ENCODE measurements at places on chromosomes 6 and 20.

DNA sequence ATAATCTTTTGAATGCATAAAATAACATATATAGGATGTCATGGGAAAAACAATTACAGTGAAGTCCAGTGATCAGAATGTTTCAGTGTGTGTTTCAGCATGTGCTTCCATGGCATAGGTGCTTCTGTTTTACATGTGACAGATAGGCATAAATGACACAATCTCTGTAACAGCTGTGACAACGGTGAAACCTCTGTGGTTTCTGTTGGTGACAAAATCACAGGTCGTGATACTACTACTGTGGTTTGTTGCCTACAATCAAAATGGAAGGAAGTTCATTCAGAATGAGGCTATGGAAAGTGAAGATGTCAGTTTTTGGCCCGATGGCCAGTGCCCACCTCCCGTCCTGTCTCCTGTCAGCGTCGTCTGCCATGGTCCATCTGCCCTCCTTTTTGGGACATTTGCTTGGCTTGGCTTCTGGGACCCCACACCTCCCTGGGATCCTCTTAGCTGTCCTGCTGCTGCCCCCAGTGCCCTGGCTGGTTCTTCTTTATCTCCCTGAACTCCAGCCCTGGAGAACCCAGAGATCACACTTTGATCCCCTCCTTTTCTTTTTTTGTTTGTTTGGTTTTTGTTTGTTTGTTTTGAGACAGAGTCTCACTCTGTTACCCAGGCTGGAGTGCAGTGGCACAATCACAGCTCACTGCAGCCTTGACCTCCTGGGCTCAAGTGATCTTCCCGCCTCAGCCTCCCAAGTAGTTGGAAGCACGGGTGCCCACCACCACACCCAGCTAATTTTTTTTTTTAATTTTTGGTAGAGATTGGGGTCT, 79.3 kb upstream of the NAA20 start:
- DNase-seq: peak; percentile 55

GRCh38 chr20:54793291-54793992, 318.0 kb downstream of the DOK5 start:
- no peak for DNase-seq

GRCh38 chr6:13765570-13765969, 48.8 kb downstream of the MCUR1 start:
- DNase-seq: no peak

- no peak for DNase-seq
Observed at GRCh38 chr6:85864453-85865401, 222.0 kb upstream of the SYNCRIP start.

DNA sequence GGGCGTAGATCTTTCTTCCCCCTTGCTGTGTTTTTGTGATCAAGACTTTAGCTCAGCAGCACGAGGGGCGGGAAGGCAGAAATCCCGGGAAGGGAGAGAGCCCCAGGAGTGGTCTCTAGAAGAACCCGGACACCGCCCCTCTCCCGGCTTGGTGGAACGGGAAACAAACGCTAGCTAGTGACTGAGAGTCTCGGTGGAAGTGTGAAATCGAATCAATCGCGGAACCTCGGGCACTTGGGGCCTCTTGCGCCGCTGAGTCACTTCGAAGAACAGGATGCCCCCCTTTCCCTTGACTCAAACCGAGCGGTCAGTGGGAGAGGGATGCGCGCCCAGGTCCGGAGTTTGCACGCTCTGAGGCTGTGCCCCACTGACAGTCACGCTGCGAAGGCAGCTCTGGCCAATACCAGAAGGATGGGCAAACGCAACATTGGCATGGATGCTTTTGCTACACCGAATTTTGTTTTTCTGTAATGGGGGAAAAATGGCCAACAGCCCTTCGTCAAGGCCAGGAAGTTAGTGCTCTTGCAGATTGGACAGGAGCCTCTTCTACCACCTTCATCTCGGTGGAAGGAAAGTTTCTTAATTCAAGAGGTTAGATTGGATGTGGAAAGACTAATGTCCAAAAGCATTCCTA, 1.6 kb upstream of the OLIG3 start:
- no peak for DNase-seq

DNA sequence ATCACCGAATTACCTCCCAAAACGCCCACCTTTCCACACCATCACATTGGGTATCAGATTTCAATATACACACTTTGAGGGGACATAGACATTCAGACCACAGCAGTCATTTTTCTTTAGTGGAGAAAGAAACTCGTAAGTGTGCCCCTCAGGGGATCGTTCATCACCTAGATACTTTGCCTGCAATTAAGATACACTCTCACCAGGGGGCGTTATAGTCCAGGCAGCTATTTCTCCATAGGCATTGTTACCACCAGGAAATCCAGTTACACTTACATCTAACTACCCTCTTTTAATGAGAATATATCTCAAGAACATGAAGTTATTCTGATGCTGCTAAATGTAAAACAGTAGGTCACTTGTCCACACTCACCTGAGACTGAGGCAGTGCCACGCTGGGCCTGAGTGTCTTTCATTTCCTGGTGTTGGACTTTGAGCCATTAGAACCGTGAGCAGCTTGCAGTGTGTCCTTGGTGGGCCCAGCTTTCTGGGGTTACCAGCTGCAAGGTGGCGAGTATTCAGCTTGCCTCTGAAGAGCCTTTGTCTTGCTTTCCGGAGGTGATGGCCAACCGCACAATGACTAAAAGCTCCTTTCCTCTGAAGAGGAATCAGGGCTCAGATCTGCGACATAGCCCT, 35.1 kb upstream of the UNC93A start:
- no peak for DNase-seq

GRCh38 chr6:167826896-167827582, at the start of gene AFDN:
Gene AFDN, plus strand, starts transcription at chr6:167826911. Its CDS starts 222 bp downstream, at chr6:167827133.
- no peak for DNase-seq

GRCh38 chr20:20603339-20603990, 109.0 kb downstream of the RALGAPA2 start:
- no peak for DNase-seq

GRCh38 chr20:20450521-20450920, 82.6 kb downstream of the INSM1 start:
- DNase-seq: no peak

DNA sequence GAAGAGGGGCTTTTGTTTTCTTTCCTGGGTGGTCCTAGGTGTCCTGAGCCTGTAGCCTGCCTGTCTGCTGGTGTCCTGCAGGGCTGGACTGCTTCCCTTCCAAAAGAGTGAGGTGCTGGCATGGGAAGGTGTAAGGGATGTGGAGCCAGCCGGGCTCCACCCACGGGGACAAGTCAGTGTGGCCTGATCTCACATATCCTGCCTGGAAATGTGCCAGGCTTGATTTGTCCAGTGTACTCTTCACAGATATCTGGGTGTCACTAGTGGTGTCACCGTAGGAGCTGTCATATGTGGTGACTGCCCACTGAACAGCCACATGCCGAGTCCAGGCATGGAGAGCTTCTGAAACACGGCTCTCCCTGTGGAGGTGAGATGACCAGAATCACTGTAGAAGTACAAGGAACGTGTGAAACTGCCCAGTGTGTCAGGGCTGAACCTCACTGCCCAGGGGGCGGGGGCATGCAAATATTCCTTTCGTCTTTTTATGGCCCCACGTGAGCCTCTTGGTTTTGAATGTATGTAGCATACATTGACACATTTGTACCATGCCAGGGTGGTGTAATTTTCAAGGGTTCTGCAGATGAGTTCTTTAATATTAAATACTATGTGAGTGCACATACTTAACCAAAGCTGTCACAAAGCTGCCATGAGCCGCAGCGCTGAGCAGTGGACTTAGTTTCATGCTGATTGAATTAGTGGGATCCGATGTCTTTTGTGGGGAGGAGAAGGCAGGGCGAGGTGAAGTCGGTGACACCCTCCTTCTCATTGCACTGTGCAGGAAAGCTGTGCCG, 55.8 kb downstream of the CDH4 start:
- no peak for DNase-seq

DNA sequence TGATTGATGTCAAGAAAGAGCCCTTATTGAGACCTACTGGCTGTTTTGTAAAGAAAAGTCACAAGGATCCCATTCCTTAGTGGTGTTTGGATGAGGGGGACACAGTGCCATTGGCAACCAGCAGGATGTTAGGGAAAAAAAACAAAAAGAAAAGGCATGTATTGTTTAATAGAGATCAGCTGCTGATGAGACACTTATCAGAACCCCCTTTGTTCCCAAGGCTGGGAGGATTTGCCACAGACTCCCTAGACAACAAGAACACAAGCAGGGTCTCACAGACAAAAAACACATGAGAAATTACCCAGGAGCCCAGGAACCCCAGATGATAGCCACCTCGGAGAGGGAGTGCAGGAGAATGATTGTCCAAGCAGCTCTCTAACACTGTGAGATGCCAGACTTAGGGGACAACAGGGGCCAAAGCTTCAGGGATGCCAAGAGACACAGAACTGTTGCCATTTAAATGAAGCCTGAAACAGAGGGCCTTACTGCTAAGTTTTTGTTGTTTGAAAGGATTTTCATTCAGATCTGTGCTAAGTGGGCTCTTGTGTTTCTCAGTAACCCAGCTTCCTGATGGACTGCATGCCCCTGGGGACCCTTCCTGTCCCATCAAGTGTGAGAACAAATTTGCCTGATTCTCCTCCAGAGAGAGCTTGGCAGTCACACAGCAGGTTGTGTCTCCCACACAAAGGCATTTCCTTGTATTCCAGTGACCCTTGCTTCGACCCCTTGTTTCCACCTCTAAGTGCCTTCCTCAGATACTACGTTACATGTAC, 48.7 kb upstream of the HEY2 start:
- no peak for DNase-seq

- no peak for DNase-seq
Observed at GRCh38 chr20:25246182-25246999, 1.5 kb upstream of the PYGB start.

DNA sequence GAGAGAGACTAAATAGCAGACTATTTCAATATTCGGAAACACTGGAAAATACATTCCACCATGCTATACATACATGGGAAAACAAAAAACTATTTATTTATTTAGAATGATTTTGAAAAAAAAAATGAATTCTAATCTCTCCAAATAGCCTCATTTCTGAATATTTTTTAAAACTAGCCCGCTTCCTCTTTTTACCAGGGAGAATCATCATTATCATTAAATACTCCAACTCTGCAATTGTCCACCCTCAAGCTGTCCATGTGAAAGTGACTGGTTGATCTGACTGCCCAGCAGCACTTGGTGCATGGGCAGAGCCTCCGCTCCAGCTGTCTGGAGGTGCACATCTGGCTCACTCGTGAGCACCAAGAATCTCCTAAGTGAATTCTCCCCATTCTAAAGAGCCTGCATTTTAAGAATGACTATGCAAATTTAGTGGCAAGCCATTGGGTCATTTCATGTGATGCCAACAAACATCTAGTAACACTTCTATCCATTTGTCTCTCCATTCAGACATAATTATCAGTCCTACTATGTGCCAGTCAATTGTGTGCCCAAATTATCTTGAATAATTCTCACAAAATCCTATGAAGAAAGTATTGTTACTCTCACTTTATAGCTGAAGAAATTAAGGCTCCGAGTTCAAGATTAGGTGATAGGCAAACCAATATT, 64.8 kb downstream of the INSM1 start:
- no peak for DNase-seq

- peak; percentile 81 for DNase-seq
Observed at GRCh38 chr20:62624719-62625453, 17.4 kb upstream of the SLCO4A1 start.

DNA sequence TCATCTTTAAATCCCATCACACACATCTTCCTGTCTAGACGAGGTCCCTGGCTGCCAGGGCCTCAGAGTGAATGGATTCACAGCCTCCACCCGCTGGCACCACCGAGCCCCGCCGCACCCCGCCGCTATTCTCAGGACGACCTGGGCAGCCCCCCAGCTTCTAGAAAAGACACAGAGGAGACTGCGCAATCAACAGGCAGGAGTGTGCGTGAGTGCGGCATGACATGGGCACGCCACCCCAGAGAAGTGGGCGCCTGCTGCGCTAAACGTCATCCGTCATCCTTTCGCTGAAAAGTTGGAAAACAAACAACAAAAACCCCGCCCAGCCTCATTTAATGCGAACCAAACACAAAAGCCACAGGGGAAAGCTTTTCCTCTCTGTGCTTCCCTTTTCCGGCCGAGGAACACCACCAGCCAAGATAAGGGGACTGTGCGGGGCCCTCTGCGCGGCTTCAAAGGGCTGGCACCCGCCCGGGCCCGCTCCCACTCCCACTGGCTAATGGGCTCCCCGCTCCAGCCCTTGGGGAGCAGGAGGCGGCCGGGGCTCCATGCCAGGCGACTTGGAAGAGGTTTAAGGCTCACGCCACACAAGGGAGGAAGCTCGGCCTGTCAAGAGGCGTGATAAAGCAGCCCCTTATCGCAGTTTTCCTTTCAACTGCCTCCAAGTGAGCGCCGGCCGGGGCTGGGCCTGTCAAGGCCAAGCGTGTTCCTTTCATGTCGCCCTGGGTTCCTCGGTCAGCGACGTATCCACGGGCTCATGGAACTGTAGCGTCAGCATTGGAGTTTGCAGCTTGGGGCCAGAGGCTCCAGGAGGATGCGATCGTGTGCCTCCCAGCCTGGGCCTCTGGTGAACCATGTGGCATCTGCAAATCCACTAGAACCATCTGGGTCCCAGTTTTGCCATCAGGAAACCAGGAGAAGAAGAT, 50.1 kb downstream of the NFATC2 start:
- peak; percentile 12 for DNase-seq
